ENCODE measurements at places on chromosomes 7 and 10.

DNA sequence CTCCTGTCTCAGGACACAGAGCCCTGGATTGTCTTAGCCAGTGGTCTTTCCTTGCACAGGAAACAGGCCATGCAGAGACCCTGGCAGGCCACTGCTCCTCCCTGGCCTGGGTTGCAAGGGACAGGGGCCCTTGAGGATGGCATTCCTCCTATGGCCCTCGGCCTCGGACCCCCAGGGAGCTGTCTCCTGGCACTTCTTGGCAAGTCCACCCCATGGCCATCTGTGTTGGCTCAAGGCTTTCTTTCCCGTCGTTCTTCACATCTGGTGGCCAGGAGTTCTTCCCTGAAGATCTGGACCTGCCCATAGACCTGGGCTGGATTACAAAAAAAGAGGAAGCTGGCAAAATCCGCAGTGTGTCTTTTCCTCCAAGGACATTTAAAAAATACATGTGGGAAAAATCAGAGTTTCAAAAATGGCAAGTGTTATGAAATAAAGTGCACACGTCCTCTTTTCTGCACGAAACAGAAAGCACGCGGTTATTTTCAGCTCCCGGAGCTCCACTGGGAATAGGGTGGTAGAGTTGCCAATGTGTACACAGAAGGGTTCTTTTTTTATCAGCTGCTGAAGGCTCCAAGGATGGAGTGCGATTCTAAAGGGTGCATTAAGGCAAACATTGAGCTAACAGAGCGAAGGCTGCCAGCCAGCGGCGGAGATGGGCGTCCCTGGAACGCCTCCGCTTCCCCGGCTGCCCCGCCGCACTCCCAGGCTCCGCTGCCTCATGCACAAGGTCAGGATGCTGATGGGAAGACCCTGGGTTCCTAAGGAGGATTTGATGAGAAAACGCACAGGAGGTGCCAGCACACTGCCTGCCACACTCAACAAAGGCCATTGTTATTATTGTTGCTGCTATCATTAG lies 62.8 kb upstream of the FAM20C start:
- no peak for DNase-seq

DNA sequence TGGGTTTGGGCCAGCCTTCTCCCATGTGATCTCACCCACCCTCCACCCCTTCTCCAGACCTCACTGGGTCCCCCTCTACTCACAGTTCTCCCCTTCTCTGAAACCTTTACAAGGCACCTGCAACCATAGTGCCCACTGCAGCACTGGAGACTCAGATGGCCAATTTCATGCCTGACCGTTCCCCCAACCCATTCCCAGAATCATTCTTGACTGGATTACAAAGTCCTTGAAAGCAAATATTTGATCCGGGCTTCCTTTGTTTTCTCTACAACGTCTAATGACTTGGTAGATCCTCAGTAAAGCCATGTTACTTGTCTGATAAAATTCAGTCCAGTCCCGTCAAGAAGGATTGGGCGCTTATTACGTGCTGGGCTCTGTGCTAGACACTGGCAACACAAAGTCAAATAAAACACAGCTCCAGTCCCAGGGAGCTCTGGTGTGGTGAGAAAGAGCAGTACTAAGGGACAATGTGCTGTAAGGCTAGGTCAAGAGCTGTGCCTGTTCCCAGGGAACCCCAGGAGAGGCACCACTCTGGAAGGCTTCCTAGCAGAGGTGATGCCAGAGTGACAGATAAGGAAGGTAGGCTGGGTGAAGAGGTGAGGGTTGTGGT lies 36.5 kb downstream of the SH3PXD2A start:
- DNase-seq: no peak

GRCh38 chr10:62018131-62018911 lies 116.8 kb downstream of the ARID5B start:
- DNase-seq: no peak

DNA sequence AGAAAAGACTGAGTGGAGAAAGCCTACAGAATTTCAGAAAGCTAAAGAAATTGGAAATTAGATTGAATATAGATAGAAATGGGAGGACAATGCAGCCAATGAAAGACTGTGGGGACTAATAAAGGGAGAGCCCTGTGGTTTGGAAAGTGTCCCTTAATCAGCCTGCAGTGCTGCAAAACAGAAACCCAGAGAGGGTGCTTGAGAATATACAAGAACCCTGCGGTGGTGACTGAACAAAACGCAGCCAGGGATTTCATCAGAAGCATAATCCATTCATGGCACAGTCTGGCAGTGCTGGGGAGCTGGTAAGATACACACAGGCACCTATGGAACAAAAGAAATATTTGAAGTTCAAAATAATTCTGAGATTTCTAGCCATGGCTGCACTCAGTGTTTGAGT lies 19.1 kb downstream of the CEP41 start:
- DNase-seq: no peak

DNA sequence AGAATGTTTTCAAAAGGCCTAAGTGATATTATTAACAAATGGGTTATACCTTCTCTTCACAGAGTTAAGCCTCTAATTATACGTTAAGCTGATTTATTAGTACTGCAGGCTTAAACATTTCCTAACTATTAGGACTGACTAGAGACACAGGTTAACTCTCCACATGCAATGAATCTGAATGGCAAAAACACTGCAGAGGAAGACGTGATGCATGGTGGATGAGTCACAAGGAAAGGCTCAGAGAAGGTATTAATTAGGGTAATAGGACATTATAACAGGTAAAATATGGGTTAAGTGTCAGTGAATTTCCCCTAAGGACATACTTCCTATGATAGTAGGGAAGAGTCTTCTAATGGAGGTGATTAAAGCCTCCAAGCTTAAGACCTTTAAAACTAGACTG lies 24.7 kb upstream of the SEM1 start:
- no peak for DNase-seq

DNA sequence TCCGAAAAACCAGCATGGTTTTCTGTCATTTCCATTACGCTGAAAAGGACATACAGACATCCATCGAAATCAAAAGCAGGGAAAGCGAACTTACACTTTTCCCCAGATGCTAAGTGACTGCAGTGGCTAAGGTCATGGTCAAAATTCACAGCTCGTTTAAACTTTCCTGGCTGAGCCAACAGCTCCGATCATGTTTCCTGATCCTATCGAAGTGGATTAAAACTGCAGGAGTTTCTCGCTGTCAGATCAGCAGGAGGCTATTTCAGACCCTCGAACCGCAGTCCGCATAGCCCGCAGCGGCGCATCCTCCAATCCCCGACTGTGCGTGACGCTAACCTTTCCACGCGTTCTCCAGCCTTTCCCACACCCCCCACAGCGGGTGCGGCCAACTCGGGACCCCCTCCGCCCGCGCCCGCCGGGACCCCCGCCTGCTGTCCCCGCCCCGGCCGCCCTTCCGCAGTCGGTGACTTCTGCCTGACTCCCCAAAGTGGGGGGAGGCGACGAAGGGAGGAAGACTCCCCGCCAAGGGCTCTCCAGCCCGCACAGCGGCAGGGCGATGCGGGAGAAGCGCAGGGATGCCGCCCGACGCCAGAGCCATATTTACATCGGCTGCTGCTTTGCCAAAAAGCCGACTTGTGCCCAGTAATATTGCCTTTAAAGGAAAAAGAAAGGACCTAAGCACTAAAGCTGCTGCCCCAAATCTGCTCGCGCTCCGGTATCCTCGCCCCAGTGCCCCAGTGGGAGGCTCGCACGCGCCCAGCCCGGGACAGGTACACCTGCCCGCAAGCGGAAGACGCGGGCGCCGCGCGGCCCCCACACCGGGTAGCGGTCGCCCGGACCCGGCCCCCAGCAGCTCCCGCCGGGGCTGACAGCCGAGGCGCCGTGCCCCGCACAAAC lies 1.2 kb downstream of the PIP4K2A start:
- no peak for DNase-seq

- DNase-seq: no peak
Observed at GRCh38 chr10:122471531-122472177, 10.3 kb downstream of the HTRA1 start.

DNA sequence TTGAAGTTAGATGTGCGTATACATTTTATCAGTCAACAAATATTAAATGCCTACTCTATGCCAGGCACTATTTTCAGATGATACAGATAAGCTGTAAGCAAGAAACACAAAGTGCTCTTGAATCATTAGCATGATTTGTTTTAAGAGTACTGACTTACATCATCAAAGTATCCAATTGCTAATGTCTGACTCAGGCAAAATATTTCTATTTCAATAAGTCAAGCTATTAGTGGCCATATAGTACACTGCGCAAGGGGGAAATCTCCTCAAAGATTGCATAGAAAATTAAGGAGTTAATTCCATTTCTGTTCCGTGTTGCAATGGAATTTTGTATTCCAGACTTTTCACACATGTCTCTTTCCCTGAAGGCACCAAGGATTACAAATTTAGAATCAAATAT lies 46.1 kb upstream of the DNAJC1 start:
- no peak for DNase-seq

DNA sequence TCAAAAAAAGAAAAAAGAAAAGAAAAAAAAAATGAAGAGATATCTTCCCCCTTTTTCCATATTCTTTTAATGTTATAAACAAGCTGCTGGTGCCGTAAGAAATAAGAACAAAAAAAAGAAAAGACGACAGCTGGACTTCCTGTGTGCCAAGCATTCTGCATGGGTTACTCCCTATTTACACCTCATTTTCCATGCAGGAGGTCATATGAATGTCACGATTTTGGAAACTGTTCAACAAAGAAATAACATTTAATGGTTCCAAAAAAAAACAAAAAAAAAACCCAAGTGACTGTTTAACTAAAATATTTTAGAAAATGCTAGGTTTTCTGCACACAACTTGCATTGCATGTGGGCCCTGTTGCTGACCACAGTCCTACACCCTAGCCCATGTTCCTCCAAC lies 159.3 kb downstream of the TNS3 start:
- no peak for DNase-seq

- no peak for DNase-seq
Observed at GRCh38 chr10:110524179-110524858, 26.6 kb downstream of the DUSP5 start.

Data from stimulated activated CD8-positive, alpha-beta memory T cell treated with anti-CD3 and anti-CD28 coated beads, Interleukin-12 subunit alpha, Interleukin-12 subunit beta, amount 100 ng/mL, for 4 hours (primary cell).